Non-pigmented ciliary epithelial cell (primary cell): ENCODE measurements at places on chromosomes 3 and 15.

DNA sequence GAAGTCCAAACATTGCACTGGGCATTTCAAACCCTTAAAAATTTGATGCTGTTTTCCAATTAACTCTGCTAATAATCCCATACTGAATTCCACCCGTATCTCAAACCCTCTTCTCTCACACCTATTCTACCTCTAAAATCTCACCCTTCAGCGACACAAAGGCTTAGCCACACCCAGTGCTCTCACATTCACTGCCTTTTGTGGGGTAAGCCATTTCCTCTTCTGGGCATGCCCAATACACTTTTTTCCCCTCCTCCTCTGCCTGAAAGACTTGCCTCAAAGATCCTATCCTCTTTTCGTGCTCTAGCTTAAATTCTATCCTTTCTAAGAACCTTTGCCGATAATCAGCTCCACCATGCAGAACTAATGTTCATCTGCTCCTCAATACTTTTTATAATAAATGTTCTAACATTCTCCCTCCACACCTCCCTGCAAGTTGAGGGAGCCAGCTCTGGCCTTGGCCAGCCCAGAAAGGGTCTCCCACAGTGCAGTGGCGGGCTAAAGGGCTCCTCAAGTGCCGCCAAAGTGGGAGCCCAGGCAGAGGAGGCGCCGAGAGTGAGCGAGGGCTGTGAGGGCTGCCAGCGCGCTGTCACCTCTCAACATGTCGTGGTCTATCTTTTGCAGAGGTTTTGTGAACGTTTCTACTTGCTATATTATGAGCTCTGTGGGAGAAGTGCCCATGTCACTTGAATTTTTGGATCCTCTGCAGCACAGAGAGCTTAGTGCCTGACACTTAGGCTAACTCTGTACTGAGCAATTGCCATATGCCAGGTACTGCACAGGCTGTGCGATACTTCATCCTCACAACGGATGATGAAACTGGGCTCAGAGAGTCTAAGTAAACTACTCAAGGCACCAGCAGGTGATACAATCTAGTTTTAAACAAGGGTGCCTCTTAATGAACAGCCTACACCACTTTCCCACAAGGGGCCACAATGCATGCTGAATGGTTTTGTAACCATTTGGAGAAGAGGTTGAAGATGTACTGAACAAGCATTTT is 53.6 kb upstream of the BCL6 start:
- DNase-seq, result no peak

DNA sequence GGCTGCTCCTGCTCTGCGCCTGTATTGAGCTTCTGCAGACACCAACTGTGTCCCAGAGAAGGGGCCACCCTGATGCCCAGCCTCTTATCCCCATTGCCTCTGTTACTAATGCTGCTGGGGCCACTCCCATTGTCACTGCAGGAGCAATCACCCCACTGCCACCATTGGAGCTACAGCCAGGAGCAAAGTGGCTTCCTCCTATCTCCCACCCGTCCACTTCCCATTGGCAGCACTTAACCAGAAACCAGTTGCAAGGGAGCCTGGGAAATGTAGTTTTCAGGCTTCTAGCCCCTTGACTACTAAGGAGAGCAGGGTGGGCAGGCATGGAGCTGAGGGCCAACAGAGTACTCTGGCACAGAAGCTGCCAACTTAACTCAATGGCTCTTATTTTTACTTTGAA is 55.9 kb upstream of the KLF13 start:
- DNase-seq, result no peak

DNA sequence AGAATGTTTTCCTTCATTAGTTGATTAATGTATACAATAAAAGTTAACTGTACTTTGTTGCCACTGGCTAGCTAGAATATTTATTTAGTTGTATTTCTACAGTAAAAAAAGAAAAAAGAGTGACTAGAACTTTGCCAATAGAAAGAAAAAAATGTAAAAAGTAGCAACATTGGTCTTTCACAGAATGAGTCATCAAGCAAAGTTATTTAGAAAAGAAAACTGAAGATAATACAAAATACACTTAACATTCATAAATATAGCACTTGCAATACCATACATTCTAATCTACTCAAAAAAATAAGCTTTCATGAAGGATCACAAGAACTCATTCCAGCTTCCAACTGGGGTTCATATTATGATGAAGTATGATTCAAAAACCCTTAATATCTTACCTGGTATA is 83.4 kb downstream of the AQR start:
- no peak for DNase-seq

GRCh38 chr15:93129702-93130488 is 40.9 kb upstream of the RGMA start:
- no peak for DNase-seq

DNA sequence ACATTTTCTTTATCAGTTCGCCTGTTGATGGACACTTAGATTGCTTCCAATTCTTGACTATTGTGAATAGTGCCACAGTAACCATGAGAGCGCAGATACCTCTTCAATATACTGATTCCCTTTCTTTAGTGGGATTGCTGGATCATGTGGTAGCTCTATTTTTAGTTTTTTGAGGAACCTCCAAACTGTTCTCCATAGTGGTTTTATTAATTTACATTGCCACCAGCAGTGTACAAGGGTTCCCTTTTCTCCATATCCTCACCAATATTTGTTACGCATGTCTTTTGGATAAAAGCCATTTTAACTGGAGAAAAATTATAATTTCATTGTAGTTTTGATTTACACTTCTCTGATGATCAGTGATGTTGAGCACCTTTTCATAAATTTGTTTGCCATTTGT is 59.3 kb downstream of the RASA2 start:
- no peak for DNase-seq

GRCh38 chr3:132399054-132399929 is 18.0 kb upstream of the DNAJC13 start:
- no peak for DNase-seq

- no peak for DNase-seq
These were observed 29.0 kb downstream of the IL17RD start for GRCh38 chr3:57135964-57136719.

DNA sequence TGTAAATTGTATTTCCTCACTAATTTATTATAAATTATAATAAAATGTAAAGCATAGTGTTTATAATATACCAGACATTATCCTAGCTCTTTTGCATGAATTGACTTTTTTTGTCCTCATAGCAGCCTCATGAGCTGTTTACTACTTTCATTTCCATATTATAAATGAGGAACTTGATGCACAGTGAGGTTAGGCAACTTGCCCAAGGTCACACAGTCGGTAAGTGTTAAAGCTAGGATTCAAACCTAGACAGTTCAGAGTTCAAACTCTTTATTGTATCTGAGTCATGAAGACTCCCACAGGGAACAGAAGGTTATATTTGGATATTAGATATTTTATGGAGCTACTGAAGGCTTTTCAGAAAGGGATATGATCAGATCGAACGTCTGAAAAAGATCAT is 322.2 kb upstream of the SATB1 start:
- DNase-seq, result no peak

GRCh38 chr3:195260280-195260905 is 10.6 kb downstream of the XXYLT1 start:
- no peak for DNase-seq

DNA sequence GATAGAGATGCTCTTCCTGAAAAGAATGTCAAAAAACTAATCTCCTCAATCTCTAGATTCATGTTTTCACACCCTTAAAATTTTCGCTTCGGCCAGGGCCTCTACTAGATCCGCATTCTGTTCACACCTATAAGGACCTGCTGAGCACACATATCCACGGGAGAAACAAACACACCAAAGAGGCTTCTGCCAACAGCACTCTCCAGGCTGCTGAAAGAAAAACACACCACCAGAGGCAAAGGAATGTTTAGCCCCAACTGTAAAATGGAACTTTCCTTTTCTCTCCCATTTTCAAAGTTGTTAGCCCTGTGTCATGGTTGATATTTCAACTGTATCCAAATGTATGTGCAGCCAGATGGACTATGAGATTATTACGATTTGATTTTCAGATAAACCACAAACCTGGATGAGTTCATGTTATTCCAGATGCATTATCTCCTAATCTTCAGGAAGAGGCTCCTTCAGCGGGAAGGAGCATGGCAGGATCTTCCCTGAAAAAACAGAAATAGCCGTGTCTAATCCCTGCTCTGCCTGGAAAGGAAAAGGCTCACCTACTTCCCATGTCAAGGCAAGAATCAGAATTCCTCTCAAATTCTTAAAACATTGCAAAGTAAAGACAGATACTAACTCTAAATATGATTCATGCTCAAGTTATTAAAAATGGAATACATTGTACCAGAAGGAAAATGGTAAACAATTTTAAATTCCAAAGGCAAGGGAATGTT is 442.7 kb upstream of the NR2F2 start:
- no peak for DNase-seq

DNA sequence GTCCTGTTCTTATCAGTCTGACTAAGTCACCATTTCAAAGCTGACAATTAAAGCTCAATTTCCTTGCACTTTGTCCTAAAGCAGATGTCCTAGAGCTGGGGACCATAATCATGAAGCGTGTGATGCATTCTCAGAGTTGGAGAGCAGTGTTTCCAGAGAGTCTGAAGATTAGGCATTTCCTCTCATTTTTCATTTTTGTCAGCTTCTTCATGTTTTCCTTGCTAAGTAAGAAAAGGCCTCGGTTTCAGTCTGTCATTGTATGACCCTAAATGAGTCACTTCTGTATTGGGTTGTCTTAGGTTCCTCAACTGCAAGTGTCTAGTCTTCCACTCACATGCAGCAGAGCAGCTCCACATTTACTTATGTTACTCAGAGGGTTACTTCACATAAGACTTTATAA is 257.2 kb upstream of the TPRG1 start:
- DNase-seq, result no peak

- no peak for DNase-seq
These were observed 83.2 kb downstream of the NR2F2 start for GRCh38 chr15:96413657-96414056.

DNA sequence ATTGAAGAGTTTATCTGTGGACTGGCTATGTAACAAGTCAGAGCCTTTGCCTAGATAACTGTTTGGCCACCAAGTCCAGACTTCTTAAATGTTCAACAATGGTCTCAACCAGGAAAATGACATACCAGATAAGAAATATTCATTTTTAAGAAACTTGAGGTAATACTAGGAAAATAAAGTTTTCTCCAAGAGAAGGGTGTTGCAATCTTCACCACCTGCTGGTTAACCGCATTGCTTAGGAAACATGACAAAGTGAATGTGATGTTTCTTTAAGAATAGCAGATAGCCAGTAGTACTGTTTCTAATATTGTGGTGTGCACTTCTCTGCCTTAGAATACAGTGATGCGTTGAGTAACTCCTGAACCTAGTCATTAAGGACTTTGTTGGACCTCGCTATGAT is 321.5 kb upstream of the CADM2 start:
- no peak for DNase-seq

GRCh38 chr3:134149286-134149685 is 101.4 kb downstream of the RYK start:
- DNase-seq, result no peak

DNA sequence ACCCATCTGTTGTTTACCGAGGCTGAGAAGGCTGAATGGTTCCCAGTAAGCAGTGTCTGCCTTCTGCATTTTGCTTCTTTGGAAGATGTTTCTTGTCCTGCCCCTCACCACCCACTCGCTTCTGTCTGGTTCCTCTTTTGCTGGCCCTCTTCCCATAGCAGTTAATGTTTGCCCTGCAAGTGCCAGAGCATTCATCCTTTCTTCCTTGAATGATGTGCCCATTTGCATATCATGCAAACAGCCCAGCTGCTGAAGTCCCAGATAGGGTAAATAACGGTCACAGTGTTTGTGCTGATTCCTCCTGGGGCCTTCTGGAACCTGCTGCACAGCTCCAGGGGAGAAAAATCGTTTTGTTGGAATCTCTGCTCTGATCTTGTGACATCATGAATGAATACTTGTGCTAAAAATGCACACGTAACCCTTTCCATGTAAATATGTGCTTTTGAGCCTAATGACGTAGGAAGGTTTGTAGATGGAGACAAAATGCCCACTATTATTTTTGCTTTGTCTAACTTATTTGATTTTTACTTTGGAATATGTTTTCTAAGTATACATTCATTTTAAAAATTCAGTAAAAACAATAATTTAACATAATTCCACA is 381.0 kb downstream of the SOX2 start:
- DNase-seq, result no peak

GRCh38 chr3:179865861-179866505 is 170.8 kb downstream of the PEX5L start:
- no peak for DNase-seq

DNA sequence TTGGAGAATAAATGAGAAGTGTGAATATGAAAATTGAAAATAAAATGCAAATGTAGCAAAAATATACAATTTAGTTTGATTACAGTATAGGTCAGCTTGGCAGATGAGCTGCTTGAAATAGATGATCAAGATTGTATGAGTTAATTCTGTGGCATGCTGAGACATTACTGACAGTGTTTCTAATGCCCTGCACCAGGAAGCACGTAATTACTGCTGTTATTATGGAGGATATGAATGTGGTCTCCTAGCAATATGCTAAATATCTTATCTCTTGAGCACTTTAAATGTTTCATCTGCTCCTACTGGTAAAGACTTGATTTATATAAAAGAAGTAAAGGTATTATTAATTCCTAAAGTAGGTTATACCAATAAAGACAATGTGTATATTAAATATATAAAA is 1015.5 kb downstream of the PLOD2 start:
- no peak for DNase-seq

DNA sequence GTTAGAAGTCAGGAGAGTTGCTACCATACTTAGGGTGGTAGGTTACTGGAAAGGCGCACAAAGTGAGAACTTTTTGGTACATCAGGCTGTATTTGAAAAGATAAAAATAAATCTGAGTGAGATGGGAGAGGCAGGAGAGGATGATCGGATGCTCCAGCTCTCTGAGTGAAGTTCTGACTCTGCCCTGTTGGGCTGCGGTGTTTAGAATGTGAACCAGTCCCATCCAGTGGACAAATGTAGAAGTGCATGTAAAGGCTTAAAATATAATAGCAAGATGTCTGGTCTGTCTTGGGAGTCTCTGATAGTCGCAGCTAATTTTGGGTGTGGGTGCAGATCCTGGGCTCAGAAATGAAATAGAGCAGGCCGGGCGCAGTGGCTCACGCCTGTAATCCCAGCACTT is 30.4 kb downstream of the ACKR2 start:
- peak; percentile 48 for DNase-seq

DNA sequence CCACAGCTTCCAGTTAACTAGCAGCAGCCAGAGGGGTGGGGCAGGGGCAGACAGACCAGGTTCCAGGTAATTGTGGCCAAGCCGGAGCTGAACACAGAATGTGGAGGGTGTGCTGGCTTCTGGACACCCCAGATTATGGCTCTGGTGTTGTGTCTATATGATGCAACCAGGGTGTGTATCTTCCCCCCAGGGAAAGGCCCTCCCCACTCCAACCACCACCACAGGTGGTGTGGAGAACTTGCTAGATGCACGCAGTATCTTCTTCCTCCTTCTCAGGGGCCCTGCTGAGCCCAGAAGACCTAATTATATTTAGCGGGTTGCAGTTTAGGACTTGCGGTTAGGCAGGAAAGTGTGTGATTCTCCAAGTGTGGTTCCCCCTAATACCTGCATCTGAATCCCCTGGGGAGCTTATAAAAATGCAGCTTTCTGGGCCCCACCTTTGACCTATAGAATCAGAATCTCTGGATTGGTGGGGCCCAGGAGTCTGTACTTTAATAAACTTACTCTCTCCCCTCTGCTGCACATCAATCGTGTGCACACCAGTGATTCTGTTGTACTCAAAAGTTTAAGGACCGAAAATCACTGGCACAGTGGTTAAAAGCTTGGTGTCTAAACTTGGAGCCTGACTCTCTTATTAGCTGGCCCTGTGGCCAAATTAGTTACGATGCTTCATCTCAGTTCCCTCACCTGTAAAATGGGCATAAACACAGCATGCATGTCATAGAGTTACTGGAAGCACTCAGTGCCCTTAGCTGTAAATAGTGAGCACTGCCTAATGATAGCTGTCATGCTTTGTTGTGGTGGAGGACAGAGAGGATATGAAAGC is 379.1 kb upstream of the PROK2 start:
- DNase-seq, result no peak

GRCh38 chr15:99845009-99845408 is 111.8 kb upstream of the LYSMD4 start:
- DNase-seq, result peak; percentile 20
